ENCODE measurements at places on chromosomes 7 and 10.
A peak's percentile ranks its signal among the peaks of the same experiment; 100 is the strongest.

DNA sequence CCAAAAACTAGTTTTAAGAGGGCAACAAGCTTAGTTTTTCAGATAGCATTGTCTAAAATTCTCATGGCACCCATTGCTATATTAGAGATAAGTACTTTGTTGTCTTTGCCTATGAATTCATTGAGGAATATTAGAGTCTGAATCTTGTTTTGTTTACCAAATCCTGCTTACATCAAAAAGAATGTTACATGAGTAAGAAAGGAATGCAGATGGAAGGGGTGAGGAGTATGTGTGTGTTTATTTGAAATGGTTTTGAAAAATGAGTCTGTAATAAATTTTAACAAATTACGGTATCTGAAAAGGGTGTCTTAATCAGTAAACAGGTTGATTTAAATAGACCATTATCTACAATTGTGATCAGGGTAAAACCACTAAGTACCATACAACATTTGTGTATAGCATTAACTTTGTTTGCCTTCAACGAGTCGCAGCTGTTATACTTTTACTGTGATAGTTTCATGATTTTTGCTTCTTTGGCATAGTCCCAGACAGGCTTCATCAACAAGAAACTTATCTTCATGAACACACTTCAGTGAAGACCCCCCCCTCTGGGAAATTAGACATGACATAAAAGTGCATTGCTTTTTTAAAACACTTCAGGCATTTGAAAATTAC lies 1183.9 kb upstream of the C7orf33 start:
- peak; percentile 25 for DNase-seq

- no peak for DNase-seq
These were observed 337.8 kb downstream of the PARD3 start for GRCh38 chr10:34477249-34477648.

GRCh38 chr10:53102424-53102823 lies 329.8 kb upstream of the MBL2 start:
- DNase-seq: no peak

- DNase-seq: no peak
These were observed 242.8 kb downstream of the MGMT start for GRCh38 chr10:129709627-129710509.

DNA sequence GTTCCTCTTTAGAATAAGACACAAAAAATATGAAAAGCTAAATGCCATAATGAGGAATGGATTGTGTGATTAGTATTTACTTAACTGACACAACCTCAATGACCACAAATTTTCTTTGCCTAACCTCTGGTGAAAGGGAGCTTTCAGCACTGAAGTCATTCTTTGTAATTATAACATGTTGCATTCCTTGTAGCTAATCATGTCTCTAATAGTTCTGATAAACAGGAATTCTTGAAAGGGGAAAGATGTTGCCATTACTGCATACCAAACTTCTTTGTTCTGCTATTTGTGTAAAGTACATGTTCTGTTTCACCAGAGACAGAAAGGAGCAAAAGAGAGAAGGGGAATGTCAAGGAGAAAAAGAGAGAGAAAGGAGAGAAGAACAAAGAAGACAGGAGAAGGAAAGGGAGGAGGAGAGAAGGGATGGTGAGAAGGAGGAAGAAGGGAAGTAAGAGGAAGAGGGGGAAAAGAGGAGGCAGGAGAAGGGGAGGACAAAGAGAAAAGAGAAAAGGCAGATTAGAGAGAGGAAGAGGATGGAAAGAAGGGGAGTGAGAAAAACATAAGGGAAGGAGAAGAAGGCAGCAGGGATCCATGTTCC lies 120.9 kb downstream of the SEMA3D start:
- DNase-seq: peak; percentile 49

DNA sequence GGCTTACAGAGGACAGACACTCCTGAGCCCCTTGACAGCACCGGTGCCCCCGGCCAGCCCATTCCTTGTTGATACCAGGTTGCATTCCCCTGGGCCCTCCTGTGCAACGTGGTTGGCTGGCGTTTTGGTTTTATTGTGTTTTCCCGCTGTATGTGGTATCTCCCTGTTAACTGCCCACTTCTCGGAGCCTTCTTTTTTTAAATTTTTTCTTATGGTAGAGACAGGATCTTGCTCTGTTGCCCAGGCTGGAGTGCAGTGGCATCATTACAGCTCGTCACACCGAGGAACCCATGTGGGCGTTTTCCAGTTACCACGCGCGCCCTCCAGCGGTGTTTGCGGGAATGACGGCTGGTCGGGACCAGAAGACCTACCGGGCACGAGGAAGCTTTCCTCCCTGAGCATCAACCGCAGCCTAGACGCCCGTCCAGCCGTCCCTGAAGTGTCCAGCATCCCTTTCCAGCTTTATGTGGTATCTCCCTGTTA lies 16.9 kb upstream of the ZFAND2A start:
- DNase-seq: peak; percentile 47

DNA sequence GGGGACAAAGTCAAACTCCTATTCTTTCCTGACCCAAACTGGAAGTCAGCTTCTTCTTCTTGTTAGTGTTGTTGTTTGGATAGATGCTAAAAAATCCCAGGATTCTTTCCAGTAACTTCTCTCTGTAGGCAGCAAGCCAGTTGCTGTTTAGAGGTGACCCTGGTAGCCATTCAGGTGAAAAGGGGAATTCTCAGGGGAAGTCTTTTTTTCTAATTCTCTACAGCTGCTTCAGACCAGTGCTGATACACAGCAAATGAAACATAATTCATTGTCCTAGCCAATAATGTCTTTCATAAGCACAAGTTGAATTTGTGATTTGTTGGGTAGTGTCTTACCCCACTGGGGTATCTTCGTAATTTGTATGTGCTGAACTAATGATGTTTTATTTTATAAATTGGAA lies 357.3 kb downstream of the BBS9 start:
- no peak for DNase-seq

DNA sequence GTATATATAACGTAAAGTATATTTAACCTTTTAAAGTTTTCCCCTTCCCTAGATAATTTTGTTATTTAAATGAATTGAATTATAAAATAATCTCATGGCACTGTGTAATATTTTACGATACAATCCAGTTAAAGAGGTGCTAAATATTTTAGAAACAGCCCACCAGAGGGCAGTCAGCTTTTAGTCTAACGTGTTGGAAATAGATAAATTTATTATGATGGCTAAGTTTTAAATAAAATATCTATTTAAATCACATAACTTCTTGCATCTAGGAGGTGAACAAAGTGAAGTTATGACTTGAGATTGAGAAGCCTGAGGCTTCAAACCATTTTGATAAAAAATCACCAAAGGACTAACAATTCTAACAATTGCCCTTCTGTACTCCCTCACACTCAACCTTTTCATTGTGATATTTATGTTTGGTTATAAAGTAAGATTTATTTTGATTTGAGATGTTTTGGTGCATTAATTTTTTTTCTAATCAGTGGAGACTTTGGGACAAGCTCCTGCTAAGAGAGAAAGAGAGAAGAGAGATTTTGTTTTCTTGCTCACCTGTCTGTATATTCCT lies 171.5 kb upstream of the SP4 start:
- DNase-seq: peak; percentile 28

DNA sequence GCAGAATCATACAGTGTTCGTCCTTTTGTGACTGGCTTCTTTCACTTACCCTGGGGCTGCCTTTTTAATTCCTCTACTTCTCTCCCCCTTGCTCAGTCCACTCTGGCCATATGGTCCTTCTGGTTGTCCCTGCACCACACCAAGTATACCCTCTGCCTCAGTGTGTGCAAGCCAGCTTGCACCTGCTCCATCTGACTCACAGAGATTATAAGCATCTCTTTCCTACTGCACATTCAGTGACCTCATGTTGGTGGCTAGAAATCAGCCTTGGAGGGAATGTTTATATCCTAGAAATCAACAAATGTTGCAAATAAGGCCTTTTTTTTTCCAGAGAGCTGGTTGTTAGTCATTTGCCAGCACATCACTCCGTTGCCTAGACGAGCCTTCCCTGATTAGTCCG lies 67.5 kb upstream of the C10orf90 start:
- DNase-seq: no peak

DNA sequence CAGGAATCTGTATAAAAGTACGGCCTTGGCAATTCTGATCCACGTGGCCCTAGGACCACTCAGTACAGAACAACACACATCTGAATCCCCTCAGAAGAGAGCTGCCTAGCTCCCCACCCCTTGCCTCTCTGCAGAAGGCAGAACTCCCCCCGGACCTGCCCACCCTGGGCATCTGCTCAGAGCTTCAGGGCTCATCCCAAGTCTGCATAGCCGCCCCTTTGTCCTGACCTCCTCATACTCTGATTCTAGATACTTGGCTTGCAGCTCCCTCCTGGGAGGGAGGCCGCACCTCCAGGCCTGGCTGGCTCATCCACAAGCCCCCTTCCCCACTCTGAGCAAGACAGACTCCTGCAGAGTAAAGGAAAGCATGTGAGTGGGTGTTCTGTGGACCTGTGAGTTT lies 49.6 kb downstream of the GRID1 start:
- DNase-seq: no peak

GRCh38 chr7:24964191-24964590 lies 15.8 kb downstream of the OSBPL3 start:
- DNase-seq: peak; percentile 47

DNA sequence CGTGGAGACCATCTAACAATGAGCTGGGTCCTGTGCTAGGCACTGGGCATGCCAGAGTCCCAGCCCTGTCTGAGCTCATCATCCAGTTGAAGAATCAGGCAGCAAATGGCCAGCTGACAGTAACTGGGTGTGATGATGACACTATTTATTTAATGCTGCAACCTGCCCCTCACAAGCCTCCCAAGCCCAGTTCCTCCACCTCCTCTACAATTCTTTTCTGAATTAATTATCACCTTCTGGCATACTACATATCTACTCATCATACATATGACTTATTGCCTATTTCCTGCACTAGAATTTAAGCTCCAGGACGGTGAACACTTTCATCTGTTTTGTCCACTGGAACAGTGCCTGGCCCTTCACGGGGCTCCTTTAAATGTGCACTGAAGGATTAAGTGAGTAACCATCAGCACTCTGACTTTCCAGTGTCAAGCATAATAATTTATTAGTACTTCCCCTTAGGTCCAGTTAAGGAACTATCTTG lies 96.7 kb upstream of the LAMB4 start:
- peak; percentile 19 for DNase-seq

DNA sequence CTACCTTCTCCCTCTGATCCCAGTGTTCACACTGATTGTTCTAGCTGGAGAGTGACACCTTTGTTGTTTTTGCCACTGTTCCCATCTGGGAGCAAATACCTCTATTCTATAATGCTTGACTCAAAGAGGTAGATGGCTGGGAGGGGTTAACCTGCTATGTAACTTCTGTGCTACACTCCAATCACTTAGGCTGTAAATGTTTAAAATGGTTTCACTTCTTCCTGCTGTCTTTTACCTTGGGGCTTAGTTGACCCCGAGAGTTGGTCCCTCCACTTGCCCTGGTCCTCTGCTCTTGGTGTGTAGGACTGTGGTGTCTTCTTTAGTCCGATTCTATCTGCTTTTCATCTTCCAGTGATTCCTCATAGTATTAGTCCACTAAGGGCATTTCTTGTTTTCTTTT lies 22.3 kb downstream of the KLHDC10 start:
- no peak for DNase-seq

DNA sequence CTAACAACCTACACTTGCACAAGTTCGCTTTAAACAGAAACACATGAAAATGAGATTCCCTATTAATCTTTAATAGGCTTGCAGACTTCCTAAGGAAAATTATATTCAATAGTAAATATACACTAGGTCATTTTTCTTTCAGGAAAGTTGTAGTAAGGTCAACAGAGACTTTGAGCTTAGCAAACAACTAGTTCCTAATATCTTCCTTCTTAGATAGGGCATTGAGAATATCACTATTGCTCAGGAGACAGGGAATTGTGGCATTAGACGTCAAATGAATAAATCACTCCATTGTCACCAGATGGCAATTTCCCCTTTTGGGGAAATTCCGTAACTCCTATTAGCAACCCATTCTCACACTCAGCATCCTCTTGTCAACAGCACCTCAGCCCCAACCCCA lies 164.9 kb downstream of the GFRA1 start:
- no peak for DNase-seq

DNA sequence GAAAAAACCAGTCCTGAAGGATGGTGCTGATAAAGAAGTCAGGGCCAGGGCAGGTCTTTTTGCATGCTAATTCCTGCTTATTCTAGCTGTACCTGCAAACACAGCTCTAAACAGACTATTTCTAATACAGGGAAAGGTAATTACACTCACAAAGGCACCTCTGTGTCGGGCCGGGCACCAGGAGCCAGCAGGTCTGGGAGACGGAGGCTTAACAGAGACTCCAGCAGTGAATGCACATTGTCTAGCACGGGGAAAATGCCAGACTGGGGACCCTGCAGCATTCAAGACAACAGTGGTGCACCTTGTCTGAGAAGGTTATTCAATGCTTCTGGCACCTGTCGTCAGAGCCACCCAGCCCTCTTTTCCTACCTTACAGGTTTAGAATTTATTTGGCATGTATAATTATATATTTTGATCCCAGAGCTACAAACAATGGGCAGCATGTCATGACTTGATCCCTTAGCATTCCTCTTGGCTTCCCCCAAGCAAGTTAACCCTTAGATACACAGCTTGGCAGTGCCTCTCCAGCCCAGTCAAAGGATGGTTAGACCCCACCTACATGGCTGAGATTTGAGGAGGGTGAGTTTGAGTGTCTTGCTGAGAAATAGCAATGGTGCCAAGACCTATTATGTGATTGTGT lies 185.2 kb downstream of the SLC25A13 start:
- no peak for DNase-seq

DNA sequence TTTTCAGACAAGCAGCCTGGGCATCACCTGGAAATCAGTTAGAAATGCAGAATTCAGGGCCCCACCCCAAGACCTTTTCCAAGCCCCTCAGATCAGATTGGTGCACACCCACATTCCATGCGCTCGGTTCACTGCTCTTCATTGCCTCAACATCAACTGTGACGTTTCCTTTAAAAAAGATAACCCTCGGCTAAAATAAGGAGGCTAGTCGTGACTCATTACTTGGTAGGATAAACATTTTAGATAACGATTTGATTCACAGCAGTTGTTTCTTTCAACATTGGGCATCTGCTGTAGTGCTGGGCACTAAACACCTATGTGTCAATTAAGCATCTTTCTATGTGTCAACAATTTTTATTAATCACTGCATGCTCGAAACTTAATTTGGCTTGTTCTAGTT lies 191.1 kb upstream of the LRGUK start:
- no peak for DNase-seq

- no peak for DNase-seq
These were observed 44.3 kb downstream of the OGDH start for GRCh38 chr7:44650772-44651171.

DNA sequence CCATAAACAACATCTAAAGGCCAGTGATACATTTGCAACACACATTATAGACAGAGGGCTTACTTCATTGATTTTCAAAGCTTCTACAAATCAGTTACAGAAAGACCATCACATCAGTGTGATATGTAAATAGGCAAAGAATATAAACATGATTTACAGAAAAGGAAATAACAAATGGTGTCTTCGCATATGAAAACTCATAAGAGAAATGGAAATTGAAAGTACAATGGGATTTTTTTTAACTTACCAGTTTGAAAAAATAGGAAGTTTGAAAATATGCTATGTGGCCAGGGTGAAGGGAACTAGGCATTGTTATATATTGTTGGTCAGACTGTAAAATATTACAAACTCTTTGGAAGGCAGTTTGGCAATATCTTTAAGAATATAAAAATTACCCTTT lies 27.3 kb downstream of the SEC23IP start:
- no peak for DNase-seq
